ENCODE measurements at places on chromosomes 16 and 17.

- DNase-seq, result no peak
Measured at GRCh38 chr16:11612665-11613025, 25.9 kb upstream of the LITAF start.

DNA sequence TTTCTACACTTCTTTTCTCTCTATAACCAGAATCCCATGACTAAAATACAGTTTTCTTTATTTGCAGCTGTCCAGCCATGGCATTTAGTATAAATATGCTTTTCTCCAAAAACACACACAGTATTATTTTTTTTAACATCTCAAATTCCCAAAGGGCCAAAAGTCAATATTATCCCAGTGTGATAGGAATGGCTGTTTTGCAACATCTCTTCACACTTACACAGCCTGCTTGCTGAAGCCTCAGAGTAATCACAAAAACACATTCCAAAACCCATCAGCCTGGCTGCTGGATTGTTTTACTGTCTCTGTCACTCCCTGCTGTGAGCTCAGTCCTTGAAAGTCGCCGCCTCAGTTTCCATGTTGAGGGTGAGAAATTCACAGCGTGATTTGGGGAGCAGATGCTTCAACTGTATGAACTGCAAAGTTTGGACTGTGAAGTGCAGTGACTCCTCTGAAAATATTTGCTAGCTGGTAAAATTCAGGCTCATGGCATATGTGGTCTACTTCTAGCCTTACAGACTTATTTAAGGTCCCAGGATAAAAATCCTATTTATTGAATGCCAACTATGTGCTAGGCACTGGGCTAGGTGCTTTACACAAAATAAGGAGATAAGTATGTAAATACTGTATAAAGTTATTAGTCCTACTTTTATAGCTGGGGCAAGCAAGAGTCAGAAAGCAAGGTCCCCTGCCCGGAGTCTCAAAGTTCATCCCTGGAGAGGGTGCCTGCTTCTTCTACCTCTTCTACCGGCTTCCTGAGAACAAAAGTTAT lies 116.5 kb downstream of the SOCS1 start:
- DNase-seq, result no peak

GRCh38 chr16:56591377-56592060 lies 2.2 kb downstream of the MT3 start:
- no peak for DNase-seq

DNA sequence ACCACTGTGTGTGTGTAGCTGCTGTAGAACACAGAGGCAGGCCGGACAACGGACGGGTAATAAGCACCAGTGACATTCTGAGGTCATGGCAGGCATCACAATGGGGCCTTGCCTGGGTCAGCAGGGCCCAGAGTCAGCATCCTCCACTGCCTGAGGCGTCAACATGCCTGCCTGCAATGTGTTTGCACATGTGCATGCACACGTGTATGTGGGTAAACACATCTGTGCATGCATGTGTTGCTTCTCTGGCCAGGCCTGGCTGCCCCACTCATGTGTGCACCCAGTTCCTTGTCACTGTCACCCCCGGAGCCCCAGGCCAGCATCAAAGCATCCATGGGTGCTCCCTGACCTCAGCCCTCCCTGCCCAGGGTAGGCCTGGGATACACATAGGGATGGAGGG lies 43.3 kb downstream of the LGALS9 start:
- no peak for DNase-seq

GRCh38 chr16:64094992-64095634 lies 1026.8 kb downstream of the CDH11 start:
- no peak for DNase-seq

DNA sequence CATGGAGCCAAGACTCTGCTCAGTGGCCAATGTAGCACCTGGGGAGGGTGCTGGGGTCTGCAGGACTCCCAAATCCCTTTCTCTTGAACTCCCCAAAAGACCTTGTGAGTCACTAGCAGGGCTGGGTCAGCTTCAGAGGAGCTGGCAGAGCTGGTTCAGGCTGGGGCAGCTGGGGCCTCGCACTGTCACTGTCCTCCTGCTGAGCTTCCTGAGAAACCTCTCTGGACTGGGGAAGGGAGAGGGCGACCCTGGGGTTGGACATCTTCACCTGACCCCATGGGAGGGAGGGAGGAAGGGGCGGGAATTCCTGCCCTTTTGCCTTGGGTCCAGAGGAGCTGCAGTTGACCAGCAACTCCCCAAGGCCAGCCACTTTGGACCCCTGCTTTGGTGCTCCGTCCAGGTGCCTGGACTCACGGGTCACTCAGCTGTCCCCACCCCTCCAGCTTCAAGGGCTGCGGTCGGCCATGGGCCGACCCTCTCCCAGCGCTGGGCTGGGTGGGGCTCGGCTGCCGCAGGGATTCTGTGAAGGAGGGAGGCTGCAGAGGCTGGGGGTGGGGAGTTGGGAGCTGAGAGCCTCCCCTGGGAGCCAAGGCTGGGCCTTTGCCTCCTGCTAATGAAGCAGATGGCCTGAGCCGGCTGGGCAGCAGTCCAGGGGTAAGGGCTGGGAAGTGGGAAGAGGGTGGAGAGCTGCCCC lies 9.2 kb downstream of the FMNL1 start:
- DNase-seq, result peak; percentile 81

DNA sequence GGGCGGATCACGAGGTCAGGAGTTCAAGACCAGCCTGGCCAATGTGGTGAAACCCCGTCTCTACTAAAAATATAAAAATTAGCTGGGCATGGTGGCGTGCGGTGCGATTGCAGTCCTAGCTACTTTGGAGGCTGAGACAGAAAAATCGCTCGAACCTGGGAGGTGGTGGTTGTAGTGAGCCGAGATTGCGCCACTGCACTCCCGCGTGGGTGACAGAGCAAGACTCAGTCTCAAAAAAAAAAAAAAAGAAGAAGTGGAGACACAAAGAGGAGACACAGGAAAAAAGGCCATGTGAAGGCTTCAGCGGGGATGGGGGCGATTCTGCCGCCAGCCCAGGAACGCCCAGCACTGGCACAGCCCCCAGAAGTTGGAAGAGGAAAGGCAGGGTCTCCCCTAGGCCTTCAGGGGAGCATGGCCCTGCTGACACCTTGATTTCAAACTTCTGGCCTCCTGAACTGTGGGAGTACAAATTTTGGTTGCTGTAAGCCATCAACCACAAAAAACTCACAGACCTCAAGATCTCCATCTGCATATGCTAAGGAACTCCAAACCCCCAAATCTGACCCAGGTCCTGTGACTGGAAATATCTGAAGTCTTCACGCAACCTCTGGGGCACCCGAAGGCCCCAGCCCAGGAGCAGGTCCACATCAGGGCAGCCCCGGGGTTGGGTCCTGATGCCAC lies 7.0 kb downstream of the SGSH start:
- DNase-seq, result no peak

DNA sequence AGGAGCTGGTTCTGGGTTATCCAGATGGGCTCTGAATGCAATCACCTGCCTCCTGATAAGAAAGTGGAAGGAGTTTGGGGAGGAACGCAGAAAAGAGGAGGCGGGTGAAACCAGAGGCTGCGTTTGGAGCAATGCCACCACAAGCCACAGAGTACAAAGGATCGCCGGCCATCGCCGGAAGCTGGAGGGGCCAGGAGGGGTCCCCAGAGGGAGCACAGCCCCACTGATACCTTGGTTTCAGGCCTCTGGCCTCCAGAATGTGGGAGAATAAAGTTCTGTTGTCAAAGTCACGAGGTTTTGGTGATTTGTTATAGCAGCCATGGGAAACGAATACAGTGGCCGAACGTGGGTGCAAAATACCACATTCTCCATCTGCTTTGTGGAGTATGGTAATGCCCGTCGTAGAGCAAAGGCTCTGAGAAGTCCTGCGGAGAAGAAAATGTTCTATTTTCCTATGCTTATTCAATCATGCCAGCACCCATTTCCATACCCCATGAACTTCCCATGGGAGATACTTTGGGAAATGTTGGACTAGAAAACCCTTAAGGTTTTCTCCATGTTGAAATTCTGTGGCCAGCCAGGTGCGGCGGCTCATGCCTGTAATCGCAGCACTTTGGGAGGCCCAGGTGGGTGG lies 51.4 kb downstream of the ZDHHC7 start:
- no peak for DNase-seq

DNA sequence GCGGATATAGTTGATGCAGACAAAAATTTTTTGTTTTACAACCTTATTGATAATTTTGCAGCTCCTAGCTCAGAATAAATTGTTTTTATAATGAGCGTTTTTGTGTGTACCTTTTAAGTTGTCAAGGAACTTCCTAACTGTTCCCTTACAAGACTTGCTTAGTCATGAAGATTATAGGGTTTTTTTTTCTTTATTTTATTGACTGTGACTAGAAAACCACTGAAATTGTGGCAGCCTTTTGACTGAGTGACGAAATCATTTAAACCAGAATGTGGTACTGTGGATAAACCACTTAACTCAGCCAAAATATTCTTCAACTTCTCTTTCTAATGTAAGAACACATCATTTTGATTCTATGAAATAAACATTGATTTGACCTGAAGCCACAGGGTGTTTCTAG lies 40.8 kb upstream of the VPS4A start:
- no peak for DNase-seq

GRCh38 chr17:81959362-81960129 lies 1.4 kb downstream of the NOTUM start:
- DNase-seq, result peak; percentile 28

- DNase-seq, result no peak
Measured at GRCh38 chr17:63370696-63371095, 75.4 kb downstream of the CYB561 start.

GRCh38 chr17:77098884-77099545 lies 41.8 kb upstream of the SEC14L1 start:
- no peak for DNase-seq

DNA sequence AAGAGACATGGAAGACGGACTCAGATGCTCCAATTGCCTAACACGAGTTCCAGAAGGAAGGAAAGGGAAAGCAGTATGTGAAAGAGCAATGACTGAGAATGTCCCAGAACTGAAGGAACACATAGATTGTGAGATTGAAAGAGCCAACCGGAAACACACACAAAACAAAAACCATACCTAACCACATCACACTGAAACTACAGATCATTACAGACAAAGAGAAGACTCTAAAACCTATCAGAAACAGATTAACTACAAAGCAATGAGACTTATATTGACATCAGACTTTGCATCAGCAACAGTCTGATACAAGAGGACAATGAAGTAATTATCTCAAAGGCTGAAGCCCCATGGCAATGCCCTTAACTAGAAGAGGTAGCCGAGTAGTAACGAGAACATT lies 45.6 kb upstream of the CLEC18B start:
- DNase-seq, result no peak

DNA sequence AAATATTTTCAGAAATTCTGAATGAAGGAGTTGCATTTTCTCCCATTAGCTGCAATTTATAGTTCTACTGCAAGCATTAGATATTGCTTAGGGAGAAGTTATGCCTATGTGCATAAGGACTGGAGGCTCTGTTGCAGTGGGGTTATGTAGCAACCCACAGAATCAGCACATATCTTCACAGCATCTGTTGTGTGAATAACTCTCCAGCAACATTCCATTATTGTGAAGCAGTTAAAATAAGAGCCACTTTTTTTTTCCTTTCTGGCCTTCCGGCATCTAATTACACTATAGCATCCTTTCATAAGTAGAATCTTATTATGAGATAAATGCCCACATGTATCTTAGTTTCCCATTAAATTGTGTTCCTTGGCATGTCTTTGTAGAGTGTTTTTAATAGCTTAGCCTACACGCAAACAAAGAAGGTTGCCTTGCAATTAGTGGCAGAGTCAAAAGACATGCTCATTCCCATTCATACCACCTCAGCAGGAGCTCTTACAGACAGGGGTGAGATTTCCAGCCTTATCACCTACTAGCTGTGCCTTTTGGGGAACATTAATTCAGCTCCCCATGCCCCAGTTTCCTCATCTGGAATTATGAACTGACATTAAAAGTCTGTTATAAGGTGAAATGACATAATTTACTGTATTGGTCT lies 596.0 kb upstream of the GOT2 start:
- peak; percentile 29 for DNase-seq

- no peak for DNase-seq
Measured at GRCh38 chr16:60608971-60609370, 1427.3 kb downstream of the CDH8 start.

DNA sequence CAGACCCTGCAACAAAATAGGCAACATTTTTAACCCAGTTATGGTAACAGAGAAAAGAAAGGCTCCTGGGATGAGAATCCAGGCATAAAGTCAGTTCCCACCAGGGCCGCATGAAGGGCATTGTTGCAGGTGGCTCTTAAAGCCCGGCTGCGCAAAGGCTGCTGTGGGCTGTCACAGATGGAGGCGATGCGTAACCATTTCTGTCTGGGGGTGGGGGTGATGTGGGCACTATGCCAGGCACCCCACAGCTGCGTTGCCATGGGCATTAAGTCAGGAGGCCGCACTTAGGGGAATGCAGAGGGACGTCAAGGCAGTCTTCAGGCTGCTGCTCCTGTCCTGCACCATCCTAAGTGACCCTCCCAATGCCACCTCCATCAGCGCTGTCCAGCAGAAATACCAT lies 228.4 kb downstream of the CPPED1 start:
- peak; percentile 71 for DNase-seq

DNA sequence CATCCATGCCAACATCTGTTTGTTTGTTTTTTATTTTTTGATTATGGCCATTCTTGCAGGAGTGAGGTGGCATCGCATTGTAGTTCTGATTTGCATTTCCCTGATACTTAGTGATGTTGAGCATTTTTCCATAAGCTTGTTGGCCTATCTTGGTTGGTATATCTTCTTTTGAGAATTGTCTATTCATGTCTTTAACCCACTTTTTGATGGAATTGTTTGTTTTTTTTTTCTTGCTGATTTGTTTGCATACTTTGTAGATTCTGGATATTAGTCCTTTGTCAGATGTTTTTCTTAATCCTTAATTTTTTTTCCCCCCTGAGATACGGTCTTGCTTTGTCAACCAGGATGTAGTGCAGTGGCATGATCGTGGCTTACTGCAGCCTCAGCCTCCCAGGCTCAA lies 43.0 kb downstream of the RNF135 start:
- DNase-seq, result no peak

GRCh38 chr16:87424266-87424665 lies 32.1 kb downstream of the MAP1LC3B start:
- no peak for DNase-seq

DNA sequence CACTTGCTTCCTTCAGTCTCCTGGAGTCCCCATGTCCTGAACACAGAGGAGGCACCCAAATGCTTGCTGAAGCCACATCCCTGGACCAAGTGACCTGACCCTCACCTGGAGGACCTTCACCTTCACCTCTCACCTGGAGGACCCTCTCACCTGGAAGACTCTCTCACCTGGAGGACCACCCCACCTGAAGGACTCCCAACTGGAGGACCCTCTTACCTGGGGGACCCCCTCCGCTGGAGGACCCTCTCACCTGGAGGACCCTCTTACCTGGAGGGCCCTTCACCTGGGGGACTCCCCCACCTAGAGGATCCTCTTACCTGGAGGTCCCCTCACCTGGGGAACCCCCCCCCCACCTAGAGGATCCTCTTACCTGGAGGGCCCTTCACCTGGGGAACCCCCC lies 573 bp upstream of the CDK10 start:
- DNase-seq, result no peak
